ENCODE measurements at places on chromosomes 16 and 17.

DNA sequence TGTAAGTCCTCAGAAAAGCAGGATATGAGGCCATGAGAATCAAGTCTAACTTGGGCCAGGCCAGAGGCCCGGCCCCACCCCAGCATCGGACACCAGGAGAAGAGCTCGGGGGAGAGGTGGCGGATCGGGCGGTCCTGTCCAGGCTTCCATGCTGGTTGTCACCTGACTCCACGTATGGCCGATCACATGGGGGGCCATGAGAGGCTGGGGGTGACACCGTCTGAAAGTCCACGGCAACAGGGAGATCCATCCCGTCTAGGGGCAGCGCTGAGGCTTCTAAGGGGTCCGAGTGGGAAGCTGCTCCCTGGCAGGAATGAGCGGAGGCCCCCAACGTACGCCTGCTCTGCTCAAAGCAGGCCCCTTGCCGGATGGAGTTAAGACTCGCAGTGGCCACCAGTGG is 25.8 kb downstream of the ENGASE start:
- DNase-seq, result no peak

- DNase-seq, result peak; percentile 56
These were observed 13.7 kb downstream of the MYO15B start for GRCh38 chr17:75601057-75601987.

- DNase-seq, result no peak
These were observed 41.8 kb downstream of the KCNJ12 start for GRCh38 chr17:21417921-21418320.

- no peak for DNase-seq
These were observed 76.2 kb downstream of the RAB11FIP4 start for GRCh38 chr17:31467502-31468256.

DNA sequence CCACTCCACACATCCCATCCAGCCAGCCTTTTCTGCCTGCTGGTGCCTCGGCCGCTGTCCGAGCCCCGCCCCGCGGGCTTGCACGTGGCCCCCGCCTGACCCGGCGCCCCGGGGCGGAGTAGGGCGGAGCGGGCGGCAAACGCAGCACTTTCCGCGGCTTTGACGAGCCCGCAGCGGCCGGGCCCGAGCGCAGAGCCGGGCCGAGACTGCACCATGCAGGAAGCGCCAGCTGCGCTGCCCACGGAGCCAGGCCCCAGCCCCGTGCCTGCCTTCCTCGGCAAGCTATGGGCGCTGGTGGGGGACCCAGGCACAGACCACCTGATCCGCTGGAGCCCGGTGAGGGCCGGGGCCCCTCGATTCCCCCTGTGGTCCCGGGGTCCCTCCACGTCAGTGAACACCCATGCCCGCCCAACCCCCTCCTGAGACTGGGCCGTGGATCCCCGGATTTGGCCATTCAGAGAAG is at the start of gene HSF4:
Gene HSF4 (plus strand): TSS at position 147 of the 463 bp plus-strand sequence. CDS start 67 bp downstream, at position 214.
- DNase-seq, result no peak

DNA sequence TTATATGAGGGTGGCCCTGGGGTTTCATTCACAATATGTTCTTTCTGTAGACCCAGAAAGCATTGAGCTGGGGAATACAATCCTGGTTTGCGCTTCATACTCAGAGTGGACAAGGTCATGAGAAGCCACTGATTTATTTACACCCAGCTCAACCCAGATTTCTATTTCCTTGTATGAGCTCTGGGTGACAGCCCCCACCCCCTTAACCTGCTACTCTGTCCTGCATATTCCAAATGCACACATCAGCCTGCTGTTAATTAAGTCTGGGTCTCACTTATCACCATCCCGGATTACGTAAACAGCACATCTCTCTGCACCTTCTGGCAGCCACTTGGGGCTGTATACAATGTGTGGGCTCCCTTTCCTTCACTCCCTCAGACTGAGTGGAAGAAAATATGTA is 102.4 kb downstream of the DNAH9 start:
- DNase-seq, result no peak

- no peak for DNase-seq
These were observed 54.1 kb downstream of the VAC14 start for GRCh38 chr16:70746708-70747424.

- DNase-seq, result no peak
These were observed 200.5 kb downstream of the RPTOR start for GRCh38 chr17:80745183-80745582.

- no peak for DNase-seq
These were observed 97.1 kb upstream of the AKTIP start for GRCh38 chr16:53600126-53600525.

GRCh38 chr17:82693168-82693867 is 5.2 kb downstream of the RAB40B start:
- DNase-seq, result no peak

DNA sequence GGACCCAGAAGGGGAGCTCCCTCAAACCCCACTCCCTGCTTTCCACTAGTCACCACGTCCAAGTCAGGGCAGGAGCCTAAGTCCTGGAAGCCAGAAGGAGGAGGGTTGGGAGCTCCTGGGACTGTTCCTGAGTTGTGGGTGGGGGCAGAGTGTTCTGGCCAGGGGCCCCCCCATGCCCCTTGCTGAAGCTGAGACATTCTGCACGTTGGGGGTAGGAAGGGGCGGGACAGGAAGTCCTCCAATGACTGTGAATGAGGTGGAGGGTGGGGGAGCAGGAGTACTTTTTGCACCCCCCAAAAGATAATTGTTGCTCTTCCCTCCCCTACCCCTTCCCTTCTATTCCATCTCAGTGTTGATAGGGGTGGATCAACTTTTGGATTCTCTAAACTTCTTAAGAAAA is 21.4 kb upstream of the C17orf113 start:
- no peak for DNase-seq

- no peak for DNase-seq
These were observed 278.0 kb upstream of the SALL1 start for GRCh38 chr16:51429041-51429440.

- no peak for DNase-seq
These were observed 139.6 kb downstream of the SKAP1 start for GRCh38 chr17:48290378-48290777.

- no peak for DNase-seq
These were observed 52.1 kb downstream of the USP10 start for GRCh38 chr16:84751947-84752346.

DNA sequence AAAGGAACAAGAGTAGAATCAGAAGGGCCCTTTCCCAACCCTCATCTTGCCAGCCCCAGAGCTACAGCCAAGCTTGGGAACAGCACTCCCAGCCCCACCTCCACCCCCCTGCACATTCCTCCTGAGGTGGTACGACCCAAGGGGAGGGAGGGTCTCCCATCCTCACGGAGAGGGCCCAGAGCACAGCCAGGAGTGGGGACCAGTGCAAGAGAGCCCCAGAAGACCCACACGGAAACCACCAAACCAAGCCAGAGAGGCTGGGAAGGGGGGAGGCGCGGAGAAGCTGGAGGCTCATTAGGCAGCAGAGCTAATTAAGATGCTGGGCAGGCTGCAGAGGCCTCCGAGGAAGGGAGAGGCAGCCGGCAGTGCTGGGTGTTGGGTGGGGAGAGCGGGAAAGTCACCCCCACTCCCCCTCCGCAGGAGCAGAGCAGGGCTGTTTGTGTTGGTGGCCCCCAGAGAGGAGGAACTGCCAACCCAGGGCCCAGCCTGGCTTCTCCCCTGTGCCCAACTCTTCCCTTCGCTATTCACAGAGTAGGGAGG is 2.4 kb downstream of the CACNB1 start:
- no peak for DNase-seq

DNA sequence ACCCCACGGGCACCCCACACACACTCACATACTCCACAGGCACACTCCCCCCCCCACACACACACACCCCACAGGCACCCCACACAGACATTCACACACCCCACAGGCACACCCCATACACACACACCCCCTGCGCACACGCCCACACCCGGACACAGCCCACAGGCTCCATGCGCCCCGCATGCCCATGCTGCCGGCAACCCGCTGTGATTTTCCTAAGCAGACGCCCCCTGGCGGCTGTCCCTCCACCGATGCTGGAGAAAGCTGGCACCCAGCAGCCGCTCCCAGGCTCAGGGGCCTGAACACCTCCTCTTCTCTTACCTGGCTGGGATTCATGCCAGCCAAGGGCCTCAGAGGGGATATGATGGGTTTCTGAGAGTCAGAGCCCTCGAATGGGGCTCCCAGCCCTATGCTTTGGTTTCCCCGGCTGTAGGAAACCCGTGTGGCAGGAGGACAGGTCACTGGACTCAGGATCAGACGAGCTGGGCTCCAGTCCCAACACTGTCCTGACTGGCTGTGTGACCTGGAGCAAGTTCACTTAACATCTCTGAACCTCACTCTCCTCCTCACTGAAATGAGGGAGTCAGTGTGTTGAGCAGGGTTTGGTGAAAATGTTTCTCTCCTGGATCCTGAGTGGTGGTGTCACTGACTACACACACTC is 19.6 kb upstream of the TNFRSF13B start:
- DNase-seq, result peak; percentile 72

DNA sequence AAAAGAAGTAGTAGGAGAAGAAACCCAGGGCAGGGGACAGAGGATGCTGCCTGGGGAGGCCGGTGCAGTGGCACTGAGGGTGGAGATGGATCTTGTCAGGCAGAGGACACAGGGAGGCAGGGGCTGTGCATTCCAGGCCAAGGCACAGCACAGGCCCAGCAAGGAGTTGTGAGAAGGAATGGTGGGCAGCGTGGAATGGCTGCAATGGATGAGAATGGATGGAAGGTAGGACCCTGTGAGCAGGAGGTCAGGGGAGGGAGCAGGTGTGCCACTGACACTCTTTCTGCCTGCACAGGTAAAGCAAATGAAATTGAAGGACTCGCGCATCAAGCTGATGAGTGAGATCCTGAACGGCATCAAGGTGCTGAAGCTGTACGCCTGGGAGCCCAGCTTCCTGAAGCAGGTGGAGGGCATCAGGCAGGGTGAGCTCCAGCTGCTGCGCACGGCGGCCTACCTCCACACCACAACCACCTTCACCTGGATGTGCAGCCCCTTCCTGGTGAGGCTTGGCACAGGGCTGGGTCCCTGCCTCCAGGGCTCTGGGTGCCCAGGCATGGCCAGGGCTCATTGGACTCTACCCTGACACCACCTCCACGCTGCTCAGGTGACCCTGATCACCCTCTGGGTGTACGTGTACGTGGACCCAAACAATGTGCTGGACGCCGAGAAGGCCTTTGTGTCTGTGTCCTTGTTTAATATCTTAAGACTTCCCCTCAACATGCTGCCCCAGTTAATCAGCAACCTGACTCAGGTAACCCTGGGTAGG is 32.8 kb downstream of the ABCC3 start:
- no peak for DNase-seq

- no peak for DNase-seq
These were observed 13.7 kb upstream of the KREMEN2 start for GRCh38 chr16:2950353-2950724.

Data from T-helper 2 cell (primary cell).